Heart left ventricle (tissue), 16 donors: ENCODE measurements at places on chromosomes 5 and 9. TPM values are rescaled to one million over a fixed set of nuclear protein-coding genes. Genes with fewer than 3 reads are reported as not detected.
A peak's percentile ranks its signal among the peaks of the same experiment; 100 is the strongest.

Gene MORN5
- not detected for total RNA-seq

DNA sequence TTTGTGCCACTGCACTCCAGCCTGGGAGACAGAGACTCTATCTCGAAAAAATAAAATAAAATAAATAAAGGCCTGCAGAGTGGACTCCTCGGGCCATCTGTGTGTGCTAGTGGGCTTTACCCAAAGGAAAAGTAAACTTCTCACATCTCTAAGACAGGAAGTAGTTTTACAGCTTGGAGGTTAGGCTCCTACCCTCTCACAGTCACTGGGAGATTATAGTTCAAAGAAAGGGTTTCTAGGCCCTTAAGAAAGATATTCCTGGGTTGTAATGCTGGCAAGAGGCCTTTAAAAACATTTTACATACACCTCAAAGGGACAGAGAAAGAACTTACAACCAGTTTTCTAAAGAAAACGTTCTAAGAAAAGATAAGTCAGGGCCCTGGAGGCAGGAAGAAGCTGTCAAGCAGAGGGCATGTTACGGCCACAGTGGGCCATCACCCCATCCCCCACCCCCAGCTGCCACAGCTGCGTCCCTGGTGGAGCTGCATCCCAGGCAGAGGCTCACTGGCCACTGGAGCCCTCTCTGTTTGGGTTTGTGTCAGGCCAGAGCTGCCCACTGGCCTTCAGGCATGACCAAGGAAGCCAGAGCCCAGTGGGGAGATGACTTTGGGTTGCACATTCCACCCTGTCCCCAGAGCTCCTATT, 78.1 kb upstream of the CDK20 start:
- no peak for DNase-seq

- no peak for DNase-seq
These were observed 54.9 kb downstream of the PSAT1 start for GRCh38 chr9:78351816-78352215.

GRCh38 chr5:56386046-56386445, 152.9 kb upstream of the ANKRD55 start:
- DNase-seq: no peak

- no peak for DNase-seq
These were observed 229.7 kb downstream of the MRPS30 start for GRCh38 chr5:45038366-45038987.

Gene CHSY3
- 2.9 TPM for total RNA-seq

DNA sequence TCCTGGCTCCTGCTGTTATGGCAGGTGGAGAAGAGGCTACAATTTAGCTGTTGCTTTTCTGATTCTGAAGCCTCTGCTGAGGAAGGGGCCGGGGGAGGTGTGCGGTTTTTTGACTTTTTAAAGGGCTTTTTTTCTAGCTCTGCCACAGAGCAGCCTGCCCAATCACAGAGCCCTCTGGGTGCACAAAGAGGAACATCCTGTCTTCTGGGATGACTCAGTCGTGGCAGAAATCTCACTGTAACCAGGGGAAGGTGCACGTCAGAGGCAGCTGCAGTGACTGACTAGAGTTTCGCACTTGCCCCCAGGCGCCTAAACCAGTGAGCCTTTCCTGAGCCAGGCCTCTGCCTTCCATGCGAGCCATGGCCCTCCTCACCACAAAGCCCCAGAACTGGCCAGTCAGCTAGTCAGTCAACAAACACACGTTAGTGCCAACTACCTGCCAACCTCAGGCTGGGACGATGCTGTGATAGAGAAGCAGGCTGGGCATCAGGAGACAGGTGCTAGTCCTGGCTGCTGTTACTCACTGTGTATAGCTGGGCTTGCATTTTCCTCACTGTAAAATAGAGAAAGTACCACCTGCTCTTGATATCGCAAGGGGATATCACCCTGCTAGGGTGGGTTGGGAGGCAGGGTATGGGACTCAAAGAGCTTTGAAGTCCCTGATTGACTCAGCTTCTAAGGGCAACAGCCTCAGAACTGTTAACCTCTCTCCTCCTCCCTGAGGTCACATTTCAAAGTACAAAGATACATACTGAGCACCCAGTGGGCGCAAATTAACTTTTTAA, 2.2 kb downstream of the AKNA start:
- peak; percentile 71 for DNase-seq

Gene F12
- total RNA-seq: not detected

Gene SLC6A7
- not detected for total RNA-seq

GRCh38 chr9:121156263-121156731, 45.4 kb downstream of the RAB14 start:
- no peak for DNase-seq

- peak; percentile 66 for DNase-seq
These were observed 71.2 kb downstream of the C9orf50 start for GRCh38 chr9:129549684-129550083.

- DNase-seq: no peak
These were observed 10.1 kb downstream of the EEIG1 start for GRCh38 chr9:127970401-127971313.

GRCh38 chr5:96064877-96065276, 103.2 kb upstream of the ELL2 start:
- DNase-seq: no peak

GRCh38 chr9:110257956-110258355, 1.6 kb upstream of the TXN start:
- DNase-seq: no peak

DNA sequence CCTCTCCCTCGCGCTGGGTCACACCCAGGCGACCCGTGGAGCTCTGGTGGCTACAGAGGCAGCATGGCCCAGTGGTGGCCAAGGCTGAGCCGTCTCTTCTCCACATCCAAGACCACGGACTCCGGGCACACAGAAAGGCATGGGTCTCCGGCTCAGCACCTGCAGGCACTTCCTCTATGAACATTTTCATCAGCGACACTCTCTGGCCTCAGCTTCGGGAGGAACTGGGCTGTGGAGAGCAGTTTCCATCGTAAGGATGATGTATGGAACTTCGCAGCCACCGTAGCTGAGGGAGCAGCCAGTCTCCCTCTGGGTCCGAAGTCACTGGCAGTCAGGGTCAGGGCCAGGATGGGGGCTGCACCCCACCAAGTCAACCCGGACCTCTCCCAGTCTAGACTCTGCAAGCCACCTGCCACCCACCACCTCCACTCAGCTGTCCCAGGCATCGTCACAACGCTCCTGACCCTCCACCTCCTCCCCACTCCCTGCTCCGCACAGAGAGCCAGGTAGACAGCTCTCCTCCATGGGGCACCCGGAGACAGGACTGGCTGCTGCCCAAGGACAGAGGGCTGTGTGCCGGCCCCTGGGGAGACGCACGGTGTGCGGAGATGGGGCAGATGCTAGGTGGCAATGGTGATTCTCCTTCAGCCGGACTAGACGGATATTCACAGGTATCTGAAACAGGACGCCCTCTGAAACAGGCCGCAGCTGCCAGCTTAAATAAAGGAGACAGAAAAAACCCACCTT, 9.7 kb downstream of the QSOX2 start:
- DNase-seq: no peak
